Thoracic aorta (tissue), 2 donors: ENCODE measurements at places on chromosomes 3 and 15. TPM values are rescaled to one million over a fixed set of nuclear protein-coding genes. Genes with fewer than 3 reads are reported as not detected.

LEKR1 gene
- 4.2 TPM for total RNA-seq

B3GNT5 gene
- 7.5 TPM for total RNA-seq

CMTM8 gene
- total RNA-seq: not detected

STRA6 gene
- 0.28 TPM for total RNA-seq

ATP13A5 gene
- not detected for total RNA-seq

SLC28A2 gene
- not detected for total RNA-seq

DNA sequence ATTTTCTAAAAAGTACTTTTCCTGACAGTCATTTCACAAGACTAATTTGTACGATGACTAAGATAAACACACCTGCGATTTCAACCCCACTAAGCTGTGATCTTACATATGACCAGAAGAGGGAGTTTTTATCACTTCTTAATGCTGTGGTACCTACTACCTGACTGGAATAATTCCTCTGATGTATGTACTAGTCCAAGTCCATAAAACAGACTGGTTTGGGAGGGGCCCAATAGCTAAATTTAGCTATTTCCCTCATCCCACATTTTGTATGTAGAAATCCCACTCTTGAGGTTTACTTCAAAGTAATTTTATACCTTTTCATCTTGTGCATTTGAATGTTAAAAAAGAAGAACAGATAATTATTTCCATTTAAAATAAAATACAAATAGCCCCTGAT is 49.7 kb upstream of the SCAANT1 start:
- DNase-seq: no peak

DNA sequence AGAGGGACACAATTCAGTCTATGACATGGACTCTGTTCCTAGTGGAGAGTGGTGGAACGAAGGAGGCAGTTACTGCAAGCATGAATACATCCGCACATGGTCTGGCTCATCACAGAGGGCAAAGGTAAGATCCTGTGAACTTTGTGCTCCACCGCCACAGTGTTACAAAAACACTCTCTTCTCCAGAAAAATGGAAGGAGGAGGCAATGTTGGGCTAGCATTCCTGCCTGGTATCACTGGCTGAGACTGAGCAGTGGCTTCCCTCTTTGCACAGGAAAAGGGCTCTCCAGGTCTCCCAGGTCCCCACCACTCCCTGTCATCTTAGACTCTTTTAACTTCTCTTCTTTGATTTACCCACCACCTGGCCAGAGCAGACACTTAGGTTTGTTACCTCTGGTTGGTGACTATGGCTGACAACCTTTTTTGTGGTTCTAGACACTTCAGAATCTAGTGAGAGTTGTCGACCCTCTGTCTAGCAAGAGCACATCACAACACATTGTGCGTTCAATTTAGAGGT is 1.5 kb upstream of the EEFSEC start:
- DNase-seq: no peak

GRCh38 chr15:60272623-60273022 is 125.2 kb downstream of the ANXA2 start:
- no peak for DNase-seq

- no peak for DNase-seq
Observed at GRCh38 chr15:92109191-92109873, 255.8 kb downstream of the SLCO3A1 start.
